Retina (tissue), 1 donor: ENCODE measurements at places on chromosomes 6 and 20.

DNA sequence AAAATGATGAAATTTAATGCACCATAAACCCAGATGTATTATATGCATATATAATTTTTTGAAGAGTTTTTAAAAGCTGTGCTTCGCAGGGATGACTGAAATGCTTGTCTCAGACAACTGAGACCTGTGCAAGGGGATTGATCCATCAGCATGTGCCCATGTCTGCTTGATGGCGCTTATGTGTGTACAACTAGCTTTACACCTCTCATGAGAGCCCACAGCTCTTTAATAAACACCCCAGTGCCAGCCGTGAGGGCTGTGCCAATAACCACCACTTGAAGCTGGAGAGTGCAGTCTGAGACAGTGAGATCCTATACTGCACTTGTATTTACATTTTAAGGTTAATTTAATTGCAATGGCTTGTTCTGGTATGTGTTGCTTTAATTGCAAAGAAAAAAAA, 225.5 kb downstream of the BCKDHB start:
- no peak for DNase-seq

GRCh38 chr20:10994991-10995700, 321.3 kb upstream of the JAG1 start:
- DNase-seq: no peak

- peak; percentile 83 for DNase-seq
Observed at GRCh38 chr20:653110-653589, at the start of gene SRXN1. Gene SRXN1, minus strand, starts transcription at chr20:653200. Its CDS starts 15 bp downstream, at chr20:653185.

DNA sequence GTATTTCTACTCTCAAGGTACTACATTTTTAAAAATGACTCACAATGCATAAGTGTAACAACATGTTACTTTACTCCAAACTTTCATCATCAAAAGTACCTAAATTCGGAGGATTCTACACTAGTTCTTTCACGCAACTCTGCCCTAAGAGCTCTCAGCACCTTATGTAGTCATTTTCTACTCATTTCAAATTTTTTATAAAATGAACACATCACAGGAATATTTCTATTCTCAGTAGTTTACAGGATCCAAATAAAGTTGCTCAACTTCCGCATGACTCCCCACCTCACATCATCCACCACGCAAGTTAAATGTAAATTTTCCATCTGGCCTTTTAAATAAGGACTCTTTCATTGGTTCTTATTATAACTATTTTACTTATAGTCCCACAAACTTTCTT, 344.9 kb upstream of the MANEA start:
- DNase-seq: no peak

- DNase-seq: peak; percentile 34
Observed at GRCh38 chr20:17873410-17874270, 95.0 kb downstream of the SNX5 start.

DNA sequence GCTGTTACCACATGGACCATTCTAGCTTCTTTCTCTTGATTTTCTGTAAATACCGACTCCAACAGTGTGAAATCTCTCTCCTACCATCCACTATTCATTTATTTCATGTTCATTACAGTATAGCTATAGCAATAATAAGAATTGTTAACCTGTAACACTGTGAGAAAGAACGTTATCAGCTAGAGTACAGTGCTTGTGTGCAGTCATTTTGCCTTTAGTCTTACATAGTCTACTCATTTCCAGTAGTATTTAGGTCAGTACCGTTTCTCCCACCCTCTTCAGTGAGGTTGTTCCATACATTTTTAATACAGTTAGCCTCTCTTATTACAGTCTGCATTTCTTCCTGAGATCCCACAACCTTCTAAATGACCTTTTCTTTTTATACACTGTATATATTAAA, 257.1 kb downstream of the LY86 start:
- DNase-seq: no peak

- DNase-seq: no peak
Observed at GRCh38 chr6:138722425-138723371, 50.9 kb upstream of the CCDC28A start.
